ENCODE measurements at places on chromosomes 2 and 18.

DNA sequence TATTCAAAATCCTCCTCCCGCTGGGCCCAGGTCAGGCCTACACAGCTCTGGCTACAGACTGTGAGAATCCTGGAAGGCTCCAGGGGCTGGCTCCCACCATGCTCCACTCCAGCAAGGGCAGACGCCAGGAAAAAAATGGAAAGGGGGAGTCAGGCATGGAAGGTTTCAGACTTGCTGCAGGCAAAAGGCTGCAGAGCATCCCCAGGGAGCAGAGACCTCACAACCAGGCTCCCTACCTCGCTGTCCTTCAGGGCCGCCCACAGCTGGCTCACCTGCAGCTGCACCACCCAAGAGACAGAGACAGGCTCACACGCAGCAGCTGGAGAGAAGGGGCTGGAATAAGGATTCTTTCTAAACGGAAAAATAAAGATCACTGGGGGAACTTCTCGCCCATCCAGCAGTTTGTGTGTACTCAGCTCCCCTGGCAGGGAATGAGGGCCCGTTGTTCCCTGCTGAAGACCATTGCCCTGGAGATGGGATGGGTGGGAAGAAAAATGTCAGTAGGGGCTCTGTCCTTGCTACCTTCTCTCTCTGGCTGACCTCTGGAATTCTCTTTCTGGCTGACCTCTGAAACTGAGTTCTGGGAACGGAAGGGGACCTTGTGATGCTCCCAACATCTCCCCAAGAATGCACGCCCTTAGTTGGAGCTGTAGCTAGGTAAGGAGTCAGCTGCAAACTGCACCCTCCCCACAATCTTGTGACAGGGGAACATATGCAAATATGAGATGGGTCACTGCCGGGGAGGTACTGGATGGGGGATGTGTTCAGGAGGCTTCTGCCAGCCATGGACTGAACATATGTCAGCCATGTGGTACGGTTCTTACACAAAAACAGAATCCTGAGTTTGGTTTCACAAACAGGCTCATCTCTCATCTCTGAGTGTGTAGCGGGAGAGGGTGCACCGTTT, 34.5 kb downstream of the BCL2 start:
- no peak for DNase-seq

DNA sequence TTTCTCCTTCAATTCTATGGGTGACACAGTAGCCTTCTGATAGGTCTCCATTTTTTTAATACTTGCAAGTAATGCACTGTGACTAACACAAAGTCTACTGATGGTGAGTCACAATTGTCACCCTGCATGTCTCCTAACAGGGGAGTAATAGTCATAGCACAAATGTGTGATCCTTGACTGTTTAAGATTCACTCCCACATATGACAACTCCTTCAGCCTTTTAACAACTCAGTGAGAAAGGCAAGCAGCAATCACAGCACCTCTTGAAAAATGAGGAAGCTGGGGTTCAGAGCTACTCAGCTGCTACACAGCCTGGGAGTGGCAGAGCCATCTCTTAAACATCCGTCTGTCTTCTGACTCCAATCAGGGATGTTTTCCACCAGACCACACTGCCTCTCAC, 63.8 kb downstream of the EHD3 start:
- no peak for DNase-seq

DNA sequence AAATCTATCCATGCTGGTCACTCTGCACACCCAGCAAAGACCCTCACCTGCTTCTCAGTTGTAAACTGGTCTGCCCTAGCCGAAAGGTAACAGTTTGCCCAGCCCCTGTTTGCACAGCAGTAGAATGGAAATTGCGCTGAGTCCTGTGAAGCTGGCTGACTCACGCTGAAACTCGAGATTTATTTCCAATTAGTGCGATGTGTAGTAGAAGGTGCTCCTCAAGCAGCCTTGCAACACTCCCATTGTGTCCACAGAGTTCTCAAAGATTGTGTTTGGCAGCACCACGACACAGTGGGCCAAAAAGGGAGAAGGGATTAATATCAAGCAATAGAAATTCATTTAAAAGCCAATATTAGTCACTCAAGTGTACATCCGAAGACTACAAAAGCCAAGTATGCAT, 21.7 kb upstream of the APCDD1 start:
- DNase-seq = no peak

GRCh38 chr2:27291865-27292264, 9.6 kb downstream of the TRIM54 start:
- no peak for DNase-seq

DNA sequence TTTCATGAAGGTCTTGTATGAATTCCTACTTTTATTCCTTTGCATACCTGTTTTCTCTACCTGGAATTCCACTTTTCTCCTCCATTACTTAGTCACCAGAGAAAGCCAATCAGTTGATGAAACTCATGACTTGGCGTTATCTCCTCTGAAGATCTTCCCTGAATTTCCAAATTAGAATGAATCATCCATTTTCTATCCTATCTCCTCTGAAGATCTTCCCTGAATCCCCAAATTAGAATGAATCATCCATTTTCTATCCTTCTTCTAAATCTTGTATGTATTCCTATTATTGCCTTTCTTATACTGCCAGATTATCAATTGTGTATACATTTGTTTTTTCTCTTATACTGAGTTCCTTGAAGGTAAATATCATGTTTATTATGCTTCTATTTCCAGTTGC, 440.4 kb downstream of the CCDC85A start:
- DNase-seq = no peak

GRCh38 chr2:105187531-105187930, 54.0 kb upstream of the GPR45 start:
- DNase-seq = no peak

- no peak for DNase-seq
Observed at GRCh38 chr2:107553539-107553938, 273.2 kb upstream of the RGPD4 start.

GRCh38 chr2:72623481-72623880, 202.4 kb downstream of the EXOC6B start:
- DNase-seq = peak; percentile 24

- no peak for DNase-seq
Observed at GRCh38 chr2:191103774-191104173, 47.0 kb downstream of the STAT4 start.
